Activated CD8-positive, alpha-beta memory T cell treated with anti-CD3 and anti-CD28 coated beads, Interleukin-2, amount 50 U/mL, for 4 hours (primary cell): ENCODE measurements at places on chromosomes 4 and X.

- DNase-seq: no peak
These were observed 4.3 kb downstream of the CHIC2 start for GRCh38 chr4:54060116-54060515.

- no peak for DNase-seq
These were observed 198.4 kb downstream of the PALLD start for GRCh38 chr4:168695288-168695687.

- DNase-seq: no peak
These were observed 23.3 kb downstream of the RGS12 start for GRCh38 chr4:3316146-3316545.

- DNase-seq: no peak
These were observed 18.0 kb downstream of the FAM184B start for GRCh38 chr4:17763416-17763815.

DNA sequence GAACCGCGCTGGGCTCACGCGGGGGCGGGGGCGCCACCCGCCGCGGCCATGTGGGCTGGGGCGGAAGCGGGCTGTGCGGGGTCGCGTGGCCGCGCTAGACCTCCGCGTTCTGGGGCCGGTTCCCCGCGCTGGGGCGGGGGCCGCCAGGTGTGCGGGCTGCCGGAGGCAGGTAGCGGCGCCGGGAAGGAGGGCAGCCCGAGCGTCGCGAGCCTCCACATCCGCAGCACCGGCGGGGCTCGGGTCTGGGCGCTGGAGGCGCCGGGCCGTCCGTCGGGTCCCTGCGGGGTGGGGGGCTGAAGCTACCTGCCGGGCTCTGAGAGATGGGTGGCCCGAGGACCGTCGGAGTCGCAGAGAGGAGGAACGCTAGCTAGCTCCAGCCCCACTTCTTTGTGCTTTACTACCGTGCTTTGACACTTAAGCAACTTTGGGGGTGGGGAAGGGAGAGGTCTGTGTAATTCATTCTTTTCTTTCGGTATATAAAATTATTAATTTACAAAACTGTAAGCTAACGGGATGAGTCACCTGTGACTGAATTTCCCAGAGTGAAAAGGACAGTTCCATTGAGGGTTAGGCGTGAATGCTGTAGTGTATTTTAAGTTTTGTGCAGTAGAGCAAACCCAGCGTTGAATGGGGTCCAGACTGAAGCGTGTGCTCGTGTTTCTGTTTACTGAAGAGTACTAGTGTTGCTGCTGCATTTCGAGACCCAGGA lies 689 bp downstream of the METAP1 start:
- DNase-seq: no peak

GRCh38 chr4:175376287-175376977 lies 435.6 kb downstream of the GPM6A start:
- DNase-seq: no peak

DNA sequence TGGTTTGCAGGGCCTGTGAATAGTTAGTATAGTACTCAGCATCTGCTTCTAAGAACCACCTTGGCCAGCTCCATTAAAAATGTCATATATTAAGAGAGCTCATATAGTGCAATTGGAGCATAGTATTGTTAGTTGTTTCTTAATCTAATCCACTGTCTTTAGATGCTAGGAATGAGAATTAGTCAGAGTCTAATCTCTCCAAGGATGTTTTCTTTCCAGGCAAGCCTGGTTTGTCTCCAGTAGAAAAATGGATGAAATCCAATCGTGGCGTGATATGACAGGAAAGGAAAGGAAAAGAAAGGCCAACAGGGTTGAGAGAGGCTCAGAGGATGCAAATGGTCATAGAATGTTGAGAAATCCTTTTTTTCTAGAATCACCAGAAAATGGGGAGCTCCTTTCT lies 15.0 kb upstream of the TMEM164 start:
- no peak for DNase-seq

DNA sequence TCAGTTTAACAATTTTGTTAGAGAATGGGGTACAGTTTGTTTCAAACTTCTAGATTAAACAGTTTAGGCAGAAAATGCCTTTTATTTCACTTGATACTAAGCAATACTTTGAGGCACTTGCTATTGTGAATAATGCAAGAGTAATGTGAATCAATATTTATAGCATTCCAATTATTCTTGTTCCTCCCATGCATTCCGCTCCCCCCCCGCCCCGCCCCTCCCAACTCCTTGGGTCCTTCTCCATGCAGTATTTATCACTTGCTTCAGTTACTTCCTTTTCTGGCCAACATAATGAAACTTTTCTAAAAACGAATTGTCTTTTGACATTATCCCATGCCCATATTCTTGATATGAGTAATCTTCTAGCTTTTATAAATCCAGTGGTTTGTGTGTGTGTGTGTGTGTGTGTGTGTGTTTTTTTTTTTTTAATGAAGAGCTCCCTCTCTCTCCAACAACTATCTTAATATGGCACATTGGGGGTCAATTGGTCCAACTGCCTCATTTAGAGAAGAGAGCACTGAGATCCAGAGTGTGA lies 1.6 kb downstream of the BANK1 start:
- DNase-seq: no peak

DNA sequence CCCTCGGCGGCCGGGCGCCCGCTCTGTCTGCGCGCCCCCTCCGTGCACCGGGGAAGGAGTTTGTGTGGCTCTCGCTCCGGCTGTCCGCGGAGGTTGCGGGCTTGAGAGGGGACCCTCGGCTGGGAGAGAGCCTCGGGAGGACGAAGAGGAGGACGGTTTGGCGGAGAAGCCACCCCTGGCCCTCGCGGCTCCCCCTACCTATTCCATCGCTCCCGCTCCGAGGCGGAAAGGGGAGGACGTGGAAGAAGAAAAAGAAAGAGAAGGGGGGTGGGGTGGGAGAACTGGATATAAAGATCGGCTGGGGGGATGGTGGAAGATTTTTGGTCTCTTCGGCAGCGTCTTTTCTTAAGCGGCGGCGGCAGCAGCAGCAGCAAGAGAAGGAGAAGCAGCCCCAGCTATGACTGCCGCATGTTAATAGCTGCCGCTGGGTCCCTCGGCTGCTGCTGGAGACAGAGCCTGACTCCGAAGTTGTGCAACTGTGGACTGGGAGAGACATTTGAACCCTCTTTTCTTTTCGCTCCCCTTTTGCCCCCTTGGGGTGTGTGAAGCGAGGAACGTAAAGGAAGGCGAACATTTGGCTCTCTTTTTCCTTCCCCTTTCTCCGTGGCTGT lies 895 bp downstream of the ADGRL3 start:
- DNase-seq: no peak

- no peak for DNase-seq
These were observed 14.2 kb downstream of the VEGFC start for GRCh38 chr4:176778491-176778890.

DNA sequence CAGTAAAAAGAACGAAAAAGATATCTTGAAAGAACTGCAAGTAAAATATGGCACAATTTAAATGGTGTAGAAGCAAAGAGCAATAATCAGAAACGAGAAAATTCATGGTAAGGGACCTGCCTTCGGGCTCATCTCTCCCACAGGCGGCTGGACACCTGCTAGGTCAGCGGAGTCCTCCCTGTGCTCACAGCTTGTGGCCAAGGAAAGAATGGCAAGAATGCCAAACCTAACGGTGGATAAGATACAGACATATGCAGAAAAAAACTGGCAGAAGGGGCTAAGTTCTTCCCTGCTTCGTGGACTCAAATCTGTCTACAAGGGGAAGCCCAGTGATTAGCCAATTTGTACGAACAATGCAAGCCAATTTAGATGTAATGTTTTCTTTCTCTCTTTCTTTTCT lies 152.1 kb upstream of the VCX start:
- no peak for DNase-seq

GRCh38 chr4:112731715-112732114 lies 94.8 kb downstream of the LARP7 start:
- no peak for DNase-seq

DNA sequence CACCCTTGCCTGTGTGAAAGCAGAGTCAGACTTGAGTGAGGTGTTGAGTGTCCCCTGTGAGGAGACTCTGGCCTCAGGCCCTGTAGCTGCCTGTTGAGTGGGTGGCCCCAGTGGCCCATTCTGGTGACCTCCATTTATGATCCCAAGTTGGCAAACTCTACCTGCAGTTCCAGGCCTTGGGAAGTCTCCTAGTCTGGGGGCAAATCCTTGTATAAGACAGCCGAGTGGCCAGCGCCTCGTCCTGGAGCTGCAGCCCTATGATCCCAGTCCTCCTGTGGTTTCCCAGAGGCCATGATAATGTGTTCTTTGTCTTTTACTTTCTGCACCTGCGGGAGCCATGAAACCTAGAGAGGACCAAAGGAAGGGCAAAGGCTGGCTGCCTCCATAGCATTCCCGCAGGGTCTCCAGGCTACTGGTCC lies 58.7 kb downstream of the NBDY start:
- DNase-seq: peak; percentile 9

DNA sequence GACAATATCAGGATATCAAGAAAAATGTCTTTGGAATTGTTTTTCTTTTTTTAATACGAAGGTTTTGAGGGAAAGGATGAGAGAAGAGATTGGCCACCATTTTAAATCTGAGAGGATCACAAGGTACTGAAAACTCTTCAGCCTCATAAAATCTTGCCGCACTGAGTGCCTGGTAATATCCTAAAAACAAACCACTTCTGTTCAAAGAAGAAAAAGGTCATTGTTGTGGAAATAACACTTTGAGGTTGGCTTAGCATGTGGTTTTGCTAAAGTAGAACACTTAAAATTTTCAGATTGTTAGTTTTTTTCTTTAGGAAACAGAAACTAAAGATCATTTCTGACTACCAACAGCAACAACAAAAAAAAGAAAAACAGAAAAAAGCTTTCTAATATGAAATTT lies 1.0 kb upstream of the CLDN22 start:
- no peak for DNase-seq

GRCh38 chrX:118218940-118219339 lies 102.3 kb upstream of the KLHL13 start:
- DNase-seq: no peak

- DNase-seq: no peak
These were observed 540.0 kb upstream of the NR3C2 start for GRCh38 chr4:148982200-148982599.

DNA sequence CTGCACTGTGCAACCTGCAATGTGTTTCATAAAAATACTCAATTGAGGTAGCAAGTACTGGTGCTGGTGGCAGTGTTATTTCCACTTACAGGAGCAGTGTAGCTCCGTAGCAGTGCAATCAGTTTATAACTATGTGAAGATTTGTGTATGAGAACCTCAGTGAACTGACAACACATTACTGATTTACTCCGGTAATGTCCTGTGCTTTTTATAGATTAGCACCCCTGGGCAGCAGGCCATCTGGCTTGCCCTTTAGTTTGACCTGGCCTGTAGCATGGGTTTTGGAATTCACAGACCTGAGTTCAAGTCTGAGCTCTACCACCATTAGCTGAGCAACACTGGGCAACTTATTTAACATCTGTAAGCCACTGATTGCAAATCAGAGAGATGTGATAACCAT lies 78.6 kb upstream of the GBA3 start:
- no peak for DNase-seq
